ENCODE measurements at places on chromosomes 6 and 20.

DNA sequence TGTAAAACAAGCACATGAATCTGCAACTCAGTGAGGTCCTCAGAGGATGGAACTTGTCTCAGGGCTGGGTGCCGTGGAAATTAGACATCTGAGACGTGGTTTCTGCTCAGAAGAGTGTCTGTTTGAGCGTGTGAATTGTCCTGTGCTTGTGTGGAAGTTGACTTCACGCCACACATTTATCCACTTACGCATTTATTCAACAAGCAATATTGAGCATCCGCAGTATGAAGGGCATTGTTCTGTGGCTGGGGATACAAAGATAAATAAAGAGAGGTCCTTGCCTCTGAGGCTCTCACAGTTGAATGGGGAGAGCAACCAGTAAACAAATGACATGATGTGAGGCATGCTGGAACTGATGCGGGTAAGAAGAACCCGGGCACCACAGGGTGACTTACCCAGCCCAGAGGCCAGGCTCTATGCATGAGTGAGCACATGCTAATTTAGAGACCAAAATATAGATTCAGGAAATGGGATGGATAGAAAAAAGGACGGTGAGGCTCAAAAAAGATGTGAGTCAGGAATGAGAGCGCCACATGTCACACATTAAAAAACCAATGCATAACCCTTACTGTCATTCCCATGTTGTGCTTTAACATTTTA lies 60.4 kb downstream of the SOBP start:
- DNase-seq: no peak

GRCh38 chr6:3518356-3519190 lies 61.7 kb upstream of the SLC22A23 start:
- DNase-seq: no peak

DNA sequence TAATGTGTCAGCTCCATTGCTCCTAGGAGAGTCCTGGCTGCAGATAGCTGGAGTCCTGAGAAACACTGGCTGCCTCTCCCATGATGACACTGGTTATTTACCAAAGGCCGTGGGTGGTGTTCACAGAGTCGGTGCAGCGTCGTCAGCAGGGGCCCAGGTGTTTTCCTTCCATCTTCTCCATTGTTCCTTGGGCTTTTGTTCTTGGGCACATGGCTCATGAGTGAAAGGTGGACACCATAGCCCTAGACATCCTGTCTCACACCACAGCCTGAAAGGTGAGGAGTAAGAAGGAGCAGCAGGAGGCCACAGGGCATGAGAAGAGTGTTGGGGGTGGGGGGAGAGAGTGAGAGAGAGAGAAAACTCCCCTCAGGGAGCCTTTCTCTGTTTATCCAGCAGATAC lies 9.1 kb downstream of the CST5 start:
- no peak for DNase-seq

- no peak for DNase-seq
Measured at GRCh38 chr6:78438135-78438534, 429.2 kb upstream of the IRAK1BP1 start.

DNA sequence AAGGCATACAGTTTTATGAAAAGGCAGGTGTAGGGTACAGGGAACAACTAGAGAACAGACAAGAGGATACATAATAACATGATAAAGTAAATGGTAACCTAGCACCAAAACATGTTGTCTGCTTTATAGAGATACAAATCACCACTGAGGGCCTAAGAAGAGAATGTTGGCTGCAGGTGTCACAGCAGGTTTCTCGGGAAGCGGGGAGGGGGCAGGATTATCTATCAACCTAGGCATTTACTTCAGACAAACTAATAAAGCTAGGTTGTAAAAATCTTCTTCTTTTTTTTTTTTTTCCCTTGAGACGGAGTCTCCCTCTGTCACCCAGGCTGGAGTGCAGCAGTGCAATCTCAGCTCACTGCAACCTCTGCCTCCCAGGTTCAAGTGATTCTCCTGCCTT lies 22.7 kb downstream of the PIM1 start:
- DNase-seq: no peak

All from activated CD8-positive, alpha-beta memory T cell treated with anti-CD3 and anti-CD28 coated beads for 1 hour (primary cell).